Activated CD4-positive, CD25-positive, alpha-beta regulatory T cell treated with anti-CD3 and anti-CD28 coated beads, Interleukin-2, amount 50 U/mL, for 16 hours (primary cell): ENCODE measurements at places on chromosomes 12 and 14.

DNA sequence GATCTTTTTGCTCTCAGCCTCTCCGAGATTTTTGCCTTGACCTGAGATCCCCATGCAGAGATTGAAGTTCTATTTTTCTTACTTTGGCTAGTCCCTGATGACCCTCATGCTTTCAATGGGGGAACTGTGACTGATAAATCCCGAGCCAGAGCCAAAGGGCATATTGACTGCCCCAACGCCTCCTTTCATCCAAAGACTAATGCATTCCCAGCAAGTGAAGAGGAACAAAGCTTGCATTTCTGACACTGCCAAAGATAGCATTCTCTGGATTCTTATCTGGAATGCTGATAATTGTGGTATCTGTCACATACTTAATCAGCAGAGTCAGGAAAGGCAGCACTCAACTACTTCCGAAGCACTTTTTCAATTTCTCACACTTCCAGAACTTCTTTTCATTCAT is 152.3 kb upstream of the EGLN3 start:
- DNase-seq = no peak

DNA sequence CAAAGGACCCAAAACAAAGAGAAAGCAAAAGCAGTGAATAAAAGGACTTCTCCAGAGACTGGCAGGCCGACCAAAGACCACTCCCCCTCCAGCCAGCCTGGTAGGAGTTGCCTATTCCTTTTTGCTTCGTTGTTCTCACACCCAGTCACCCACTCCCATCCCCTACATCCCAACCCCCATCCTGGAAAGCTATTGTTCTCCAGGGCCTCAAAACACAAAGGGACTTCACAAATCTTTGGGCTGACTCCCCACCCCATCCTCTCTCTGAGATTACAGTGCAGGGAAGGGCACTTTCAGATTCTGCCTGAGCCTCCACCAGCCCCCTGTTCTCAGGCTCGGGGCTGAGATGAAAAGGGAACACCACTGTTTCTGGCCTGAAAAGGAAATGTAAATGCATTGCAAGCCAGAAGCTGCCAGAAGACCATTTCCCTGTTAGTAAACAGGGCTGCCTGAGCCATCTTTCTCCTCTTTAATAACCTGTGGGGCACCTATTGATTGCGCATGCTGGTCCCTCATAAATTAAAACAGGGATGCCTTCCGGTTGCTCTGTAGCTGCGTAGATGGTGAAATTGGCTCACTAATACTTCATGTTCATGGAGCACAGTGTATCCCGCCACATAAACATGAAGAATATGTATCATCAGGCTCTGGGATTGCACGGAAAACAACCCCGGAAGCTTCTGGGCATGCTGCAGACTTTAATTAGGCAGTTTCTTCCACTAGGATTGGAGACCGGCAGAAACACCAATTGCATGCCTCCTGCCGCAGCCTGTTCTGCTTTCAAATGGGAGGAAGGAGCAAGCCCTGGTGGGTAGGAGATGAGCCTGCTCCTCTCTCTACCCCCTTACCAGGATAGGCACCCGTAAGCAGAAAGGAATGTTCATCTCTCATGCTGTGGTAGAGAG is 130.3 kb upstream of the FUT8 start:
- no peak for DNase-seq

DNA sequence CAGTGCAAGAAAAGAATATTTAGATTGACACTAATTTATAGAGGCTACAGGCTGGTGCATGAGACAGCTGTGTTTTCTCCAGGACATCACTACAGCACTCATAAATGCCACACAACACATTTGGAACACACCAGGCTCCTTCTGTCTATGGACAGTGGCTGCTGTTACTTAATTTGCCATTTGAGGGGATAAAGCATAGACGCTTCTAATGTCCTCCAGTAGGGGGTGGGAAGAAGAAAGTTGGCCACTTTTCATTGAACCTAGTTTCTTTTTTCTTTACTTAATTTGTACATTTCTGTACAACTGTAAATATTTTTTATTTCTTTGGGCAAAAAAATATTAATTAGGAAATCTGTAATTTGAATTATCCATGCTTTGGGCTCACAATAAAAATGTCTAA is 12.4 kb upstream of the RTN1 start:
- DNase-seq = no peak

GRCh38 chr12:49843876-49844437 is 1.1 kb upstream of the BCDIN3D start:
- no peak for DNase-seq

DNA sequence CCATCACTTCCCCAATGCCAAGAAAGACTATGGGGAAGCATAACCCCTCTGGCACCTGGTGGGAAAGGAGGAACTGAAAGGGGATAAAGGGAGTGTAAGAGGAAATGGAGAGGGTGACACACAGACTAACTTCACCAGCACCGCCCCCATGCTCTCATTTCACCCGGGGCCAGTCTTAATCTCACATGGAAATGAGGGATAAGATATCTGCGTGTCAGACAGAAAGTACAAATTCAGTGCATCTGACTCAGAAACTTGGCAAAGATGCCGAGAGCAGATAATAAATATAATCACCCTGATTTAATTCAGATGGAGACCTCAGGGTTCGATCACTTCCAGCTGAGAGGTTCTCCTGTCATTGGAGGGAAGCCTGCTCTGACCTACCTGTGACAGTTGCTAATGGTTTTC is 191.6 kb downstream of the DUSP6 start:
- no peak for DNase-seq

DNA sequence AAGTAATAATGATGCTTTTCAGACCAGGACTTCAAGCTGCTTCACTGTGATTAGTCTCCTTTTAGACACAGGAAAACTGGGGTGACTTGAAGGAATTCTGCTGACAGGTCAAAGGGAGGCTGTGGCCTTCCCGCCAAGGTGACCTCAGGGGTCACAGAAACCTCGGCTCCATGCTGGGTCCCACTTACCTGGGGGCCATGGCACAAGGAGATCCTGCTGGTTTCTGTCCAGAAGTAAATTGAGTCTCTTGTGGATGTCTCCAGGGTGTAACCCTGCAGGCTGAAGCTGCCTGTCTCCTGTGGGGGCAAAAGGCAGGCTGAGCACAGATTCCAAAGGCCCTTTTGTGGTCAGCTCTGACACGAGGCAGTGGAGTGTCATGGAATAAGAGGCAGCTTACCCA is 138.7 kb upstream of the MED13L start:
- DNase-seq = no peak

GRCh38 chr12:30730011-30730410 is 24.7 kb downstream of the CAPRIN2 start:
- DNase-seq = no peak

DNA sequence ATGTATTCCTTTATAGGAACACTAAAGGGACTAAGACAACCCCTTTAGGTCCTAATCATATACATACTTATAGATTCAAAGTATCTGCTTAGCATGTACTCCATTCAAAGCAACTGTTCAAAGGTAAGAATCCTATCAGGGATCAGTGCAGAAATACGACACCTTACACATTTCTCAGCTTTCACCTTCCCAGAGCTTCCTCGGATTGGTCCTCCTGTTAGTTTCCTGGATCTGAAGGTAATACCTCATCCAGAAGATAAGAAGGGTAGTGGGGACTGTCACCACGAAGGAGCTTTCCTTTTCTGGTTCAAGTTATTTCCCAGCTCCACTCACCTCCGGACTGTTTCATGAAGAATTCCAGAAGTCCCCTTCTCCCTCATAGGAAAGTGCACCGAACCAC is 38.0 kb downstream of the RCOR1 start:
- no peak for DNase-seq

GRCh38 chr12:68206446-68206845 is 19.2 kb downstream of the IL26 start:
- DNase-seq = no peak

DNA sequence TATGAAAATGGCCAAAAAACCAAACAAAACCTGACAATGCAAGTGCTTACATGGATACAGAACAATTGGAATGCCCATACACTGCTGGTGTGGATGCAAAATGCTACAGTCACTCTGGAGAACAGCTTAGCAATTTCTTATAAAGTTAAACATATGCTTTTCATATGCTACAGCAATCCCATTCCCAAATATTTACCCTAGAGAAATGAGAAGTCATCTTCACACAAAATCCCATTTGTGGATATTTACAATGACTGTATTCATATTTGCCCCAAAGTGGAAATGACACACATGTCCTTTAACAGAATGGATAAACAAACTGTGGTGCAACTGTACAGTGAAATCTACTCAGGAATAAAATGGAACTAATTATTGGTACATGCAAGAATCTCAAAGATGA is 20.4 kb downstream of the SAV1 start:
- no peak for DNase-seq

- DNase-seq = no peak
Measured at GRCh38 chr14:31380106-31380505, 40.2 kb downstream of the HEATR5A start.

GRCh38 chr14:85731186-85731585 is 201.2 kb downstream of the FLRT2 start:
- DNase-seq = no peak

GRCh38 chr12:49644620-49644994 is 21.2 kb downstream of the PRPF40B start:
- peak; percentile 64 for DNase-seq

- DNase-seq = no peak
Measured at GRCh38 chr12:99121546-99121945, 476.5 kb downstream of the APAF1 start.
